GM04503 (cell line): ENCODE measurements at places on chromosomes 7 and 10.

DNA sequence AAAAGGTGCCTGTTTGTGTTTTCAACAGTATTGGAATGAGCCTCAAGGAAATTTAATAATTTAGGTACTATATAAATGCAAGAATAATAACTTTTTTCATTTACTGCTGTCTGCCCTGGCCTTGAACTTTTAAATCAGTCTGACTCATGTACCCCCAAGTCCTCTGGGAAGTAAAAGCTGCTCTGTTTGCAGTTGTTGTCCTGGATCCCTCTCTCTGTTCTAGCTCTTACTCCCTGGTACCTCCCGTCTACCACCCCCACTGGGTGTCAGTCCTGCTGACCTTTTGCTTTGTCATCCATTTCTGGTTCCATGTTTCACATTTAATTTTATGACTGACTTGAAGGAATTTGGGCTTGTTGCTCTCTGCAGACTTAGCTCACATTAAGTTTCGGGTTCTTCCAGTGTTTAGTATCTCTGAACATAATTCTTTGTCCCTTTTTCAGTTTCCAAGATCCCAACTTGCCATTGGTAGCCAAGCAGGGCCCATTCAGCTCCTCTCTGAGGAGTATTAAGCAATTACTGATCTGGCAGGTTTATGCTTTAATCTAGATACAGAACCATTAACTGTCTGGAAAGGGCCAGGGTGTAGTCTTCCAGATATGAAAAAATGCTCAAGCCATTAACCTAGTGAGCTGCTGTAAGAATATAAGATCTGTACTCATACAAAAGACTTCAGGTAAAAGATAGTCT is 208.7 kb upstream of the FAM3C start:
- no peak for DNase-seq

- DNase-seq: no peak
These were observed 1.3 kb downstream of the HOXA1 start for GRCh38 chr7:27094304-27095049.

DNA sequence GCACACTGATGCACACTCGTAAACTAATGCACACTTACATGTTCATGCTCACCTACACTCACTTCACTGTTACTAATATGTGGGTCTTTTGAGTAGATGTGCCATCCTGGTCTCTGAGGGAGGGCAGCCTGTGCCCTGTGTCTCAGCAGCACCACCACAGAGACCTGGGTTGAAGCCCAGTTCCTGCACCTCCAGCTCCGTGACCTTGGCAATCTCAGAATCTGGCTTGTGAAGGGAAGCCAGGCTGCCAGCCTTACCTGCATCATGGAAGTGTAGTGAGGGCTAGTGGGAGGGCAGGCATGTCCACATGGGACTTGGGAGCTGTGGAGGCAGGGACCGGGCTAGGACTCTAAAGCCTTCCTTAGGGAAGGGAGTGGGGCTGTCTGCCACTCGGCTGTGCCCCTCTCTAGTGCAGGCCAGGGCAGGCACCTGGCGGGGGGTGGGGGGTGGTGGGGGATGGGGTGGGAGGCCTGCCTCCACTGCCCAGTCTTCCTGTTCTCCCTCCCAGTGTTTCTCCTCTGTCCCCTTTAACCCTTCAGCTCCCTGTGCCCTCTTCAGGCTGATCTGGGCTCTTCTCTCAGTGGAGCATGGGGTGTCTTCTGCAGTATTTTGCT is 8.1 kb downstream of the ADCY1 start:
- DNase-seq: no peak

DNA sequence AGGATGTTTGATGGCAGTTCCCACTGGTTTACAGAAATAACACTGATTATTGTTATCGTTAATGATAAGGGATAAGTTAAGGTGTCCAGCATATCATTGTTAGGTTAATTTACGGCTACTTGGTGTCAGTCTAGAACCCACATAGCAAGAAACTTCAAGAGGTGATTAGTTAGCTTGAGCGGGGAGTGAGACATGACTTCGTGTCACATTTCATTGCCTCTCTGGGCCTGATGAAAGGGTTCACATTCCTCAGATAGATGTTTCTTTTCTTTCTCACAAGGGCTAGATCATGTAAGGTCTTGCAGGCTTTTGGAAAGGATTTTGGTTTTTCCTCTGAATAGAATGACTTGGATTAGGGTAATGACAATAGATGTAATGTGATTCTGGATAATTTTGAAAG is 26.7 kb downstream of the WAC start:
- no peak for DNase-seq

DNA sequence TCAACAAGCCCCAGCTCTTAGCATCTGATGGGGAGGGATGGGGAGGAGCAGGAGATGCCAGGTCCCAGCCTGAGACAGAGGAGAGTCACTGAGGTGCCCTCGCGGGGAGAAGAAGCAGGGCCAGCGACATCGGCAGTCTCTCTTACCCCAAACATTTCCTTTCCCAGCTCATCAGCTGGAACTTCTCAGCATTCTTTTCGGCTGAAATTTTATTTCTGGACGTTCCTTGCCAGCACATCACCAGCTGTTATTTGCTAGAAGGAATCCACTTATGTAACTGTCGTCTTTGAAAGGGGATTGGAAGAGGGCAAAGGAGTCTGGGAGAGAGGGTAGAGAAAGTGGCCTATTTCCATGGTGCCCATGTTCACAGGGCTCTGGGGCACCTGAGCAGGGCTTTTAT is 101.0 kb upstream of the SHH start:
- no peak for DNase-seq

DNA sequence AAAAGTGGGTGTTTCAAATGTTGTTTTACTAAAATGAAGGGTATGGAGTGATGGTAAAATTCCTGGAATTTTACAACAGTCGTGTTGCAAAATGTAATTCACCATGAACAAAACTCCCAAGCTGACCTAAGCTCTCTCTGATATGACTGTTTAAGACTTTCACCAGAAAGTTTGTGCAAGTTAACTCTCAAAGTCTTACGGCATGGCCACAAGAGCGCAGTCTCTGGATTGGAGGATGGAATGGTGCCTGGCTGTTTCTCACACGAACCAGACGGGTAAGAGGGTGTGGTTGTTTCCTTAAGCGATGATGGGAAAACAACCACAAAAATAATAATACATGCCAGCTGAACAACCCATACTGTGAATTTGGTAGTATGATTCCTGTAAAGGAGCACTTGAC is 662.5 kb downstream of the KCNMA1 start:
- no peak for DNase-seq

DNA sequence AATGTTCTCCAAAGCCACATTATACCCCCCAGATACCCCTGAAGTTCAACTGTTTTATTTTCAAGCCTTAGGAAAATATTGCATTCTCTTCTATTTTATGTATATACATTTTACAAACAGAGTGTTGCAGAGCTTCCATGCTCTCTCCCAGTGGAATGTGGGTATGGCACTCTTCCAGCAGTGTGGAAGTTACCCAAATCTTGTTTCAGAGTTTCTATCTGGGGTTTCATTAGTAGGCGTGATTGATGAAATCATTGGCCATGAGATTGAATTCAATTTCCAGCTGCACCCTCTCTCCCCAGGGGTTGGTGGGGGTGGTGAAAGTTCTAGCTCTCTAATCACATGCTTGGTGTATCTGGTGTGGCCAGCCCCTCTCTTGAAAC is 350.4 kb downstream of the RPS24 start:
- DNase-seq: no peak

DNA sequence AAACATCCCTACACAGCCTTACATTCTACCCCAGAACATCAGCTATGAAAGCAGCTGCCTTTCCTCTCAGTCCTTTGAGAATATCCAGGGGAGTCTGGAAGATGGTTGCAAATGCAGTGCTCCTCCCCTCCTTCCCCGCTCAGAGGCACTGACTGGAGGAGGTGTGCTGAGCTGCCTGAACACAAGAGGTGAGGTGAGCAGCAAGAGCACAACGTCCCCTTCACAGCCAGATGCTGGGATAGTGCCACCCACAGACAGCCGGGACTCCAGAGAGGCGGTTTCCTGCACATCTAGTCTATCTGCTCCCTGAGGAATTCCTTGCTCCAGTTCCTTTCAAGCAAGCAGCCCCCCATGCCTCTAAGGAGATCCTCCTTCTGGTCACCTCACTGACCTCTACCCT is 74.2 kb downstream of the EZH2 start:
- DNase-seq: no peak

DNA sequence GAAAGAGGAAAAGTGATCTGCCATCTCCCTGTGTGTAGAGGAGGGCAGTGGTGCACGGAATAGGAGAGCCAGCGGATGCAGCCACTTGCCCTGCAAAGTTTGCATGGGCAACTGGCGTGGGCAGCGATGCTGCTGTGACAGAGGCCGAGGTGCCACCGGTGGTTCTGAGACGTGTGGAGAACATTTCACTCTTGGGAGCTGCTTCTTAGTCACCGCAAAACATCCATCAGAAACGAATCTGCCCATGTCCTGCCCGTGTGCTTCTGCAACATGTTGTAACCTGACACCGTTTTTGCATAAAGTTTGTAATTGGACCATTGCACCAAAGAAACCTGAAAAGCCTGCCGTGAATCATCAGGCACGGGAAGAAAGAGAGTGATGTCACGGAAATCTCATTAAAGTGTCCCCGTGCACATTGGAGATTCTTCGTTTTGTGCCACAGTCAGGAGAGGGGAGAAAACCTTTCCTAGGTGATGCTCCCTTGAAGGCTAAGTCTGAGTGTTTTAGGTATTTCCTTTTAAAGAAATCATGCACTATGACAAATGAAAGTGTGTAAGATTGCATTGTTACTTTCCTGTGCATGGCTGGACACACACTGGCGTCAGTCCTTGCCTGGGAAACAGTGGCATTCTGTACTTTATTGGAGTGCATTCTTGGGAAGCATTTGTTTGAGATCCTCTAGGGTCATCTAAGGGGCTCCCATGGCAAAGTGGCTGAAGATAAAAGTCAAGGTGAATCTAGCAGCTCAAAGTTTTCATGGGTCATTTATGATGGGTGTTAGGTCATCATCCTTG is 302.6 kb downstream of the KLF6 start:
- peak; percentile 83 for DNase-seq
